ENCODE measurements at places on chromosomes 7 and 10. TPM values are rescaled to one million over a fixed set of nuclear protein-coding genes. Genes with fewer than 3 reads are reported as not detected.

Gene HOXA5
- total RNA-seq, result not detected

DNA sequence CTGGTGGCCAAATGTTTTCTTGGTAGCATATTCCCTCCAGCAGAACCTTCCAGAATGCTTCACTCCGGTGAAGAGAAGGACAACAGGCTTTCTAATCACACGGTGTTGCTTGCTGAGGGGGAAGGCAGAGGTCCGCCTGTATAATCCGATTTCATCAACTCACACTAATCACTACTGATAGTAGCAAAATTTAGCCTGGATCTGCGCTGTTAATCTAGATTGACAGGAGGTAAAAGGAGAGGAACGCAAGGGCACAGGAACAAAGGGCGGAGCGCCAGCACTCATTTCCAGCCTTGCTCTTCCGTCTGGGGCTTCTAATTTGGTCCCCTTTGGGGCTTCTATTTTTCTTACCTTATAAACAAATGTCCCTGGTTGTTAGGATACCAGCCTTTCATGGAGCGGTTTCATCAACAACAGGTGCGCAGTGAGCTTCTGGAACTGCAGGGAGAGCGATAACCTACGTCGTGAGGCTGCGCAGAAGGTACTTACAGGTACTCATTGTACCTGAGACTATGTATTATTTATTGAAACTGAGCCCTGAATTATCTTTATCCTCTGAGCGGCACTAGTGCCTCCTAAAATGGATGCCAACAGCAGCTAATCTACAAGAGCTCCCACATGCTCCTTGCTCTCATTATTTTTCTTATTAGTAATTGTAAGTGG is 150.6 kb downstream of the CACNB2 start:
- no peaks in the 10 kb centered on the region for H3K4me1 ChIP-seq
- no peaks in the 10 kb centered on the region for H3K27me3 ChIP-seq

Gene KCND2
- not detected for total RNA-seq

DNA sequence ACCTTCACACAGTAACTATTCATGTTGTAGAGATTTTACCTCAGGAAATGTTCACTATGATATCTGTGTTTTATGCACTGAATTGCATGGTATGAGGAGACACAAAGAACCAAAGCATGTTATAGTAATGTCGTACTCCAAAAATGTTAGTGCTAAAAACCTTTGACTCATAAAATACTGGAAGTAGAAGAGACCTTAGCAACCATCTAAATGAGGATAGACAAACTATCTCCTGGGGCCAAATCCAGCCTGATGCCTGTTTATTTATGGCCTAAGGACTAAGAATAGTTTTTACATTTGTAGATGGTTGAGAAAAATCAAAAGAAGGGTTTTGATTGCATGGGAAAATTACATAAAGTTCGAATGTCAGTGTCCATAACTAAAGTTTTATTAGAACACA is 535.1 kb downstream of the INHBA start:
- H3K36me3 ChIP-seq, result no peaks in the 10 kb centered on the region
- no peak for DNase-seq
- no peaks in the 10 kb centered on the region for H3K27me3 ChIP-seq
- H3K4me1 ChIP-seq, result no peaks in the 10 kb centered on the region
- H3K4me3 ChIP-seq, result no peak overlapping the region

Gene NPS
- not detected for total RNA-seq

- H3K27ac ChIP-seq, result peak overlapping the region; percentile 99
- H3K4me3 ChIP-seq, result peak overlapping the region; percentile 74
- H3K27me3 ChIP-seq, result no peaks in the 10 kb centered on the region
- H3K36me3 ChIP-seq, result peaks cover 13% of the 10 kb centered on the region
- peak; percentile 67 for DNase-seq
- H3K4me1 ChIP-seq, result peaks cover 81% of the 10 kb centered on the region
Measured at GRCh38 chr10:72320676-72321247, 34.0 kb downstream of the DNAJB12 start.

- H3K4me1 ChIP-seq, result peaks cover 14% of the 10 kb centered on the region
- no peak overlapping the region for H3K4me3 ChIP-seq
- DNase-seq, result no peak
- H3K27me3 ChIP-seq, result no peaks in the 10 kb centered on the region
- no peaks in the 10 kb centered on the region for H3K36me3 ChIP-seq
- no peak overlapping the region for H3K27ac ChIP-seq
Measured at GRCh38 chr7:40753455-40753854, 618.6 kb downstream of the SUGCT start.

DNA sequence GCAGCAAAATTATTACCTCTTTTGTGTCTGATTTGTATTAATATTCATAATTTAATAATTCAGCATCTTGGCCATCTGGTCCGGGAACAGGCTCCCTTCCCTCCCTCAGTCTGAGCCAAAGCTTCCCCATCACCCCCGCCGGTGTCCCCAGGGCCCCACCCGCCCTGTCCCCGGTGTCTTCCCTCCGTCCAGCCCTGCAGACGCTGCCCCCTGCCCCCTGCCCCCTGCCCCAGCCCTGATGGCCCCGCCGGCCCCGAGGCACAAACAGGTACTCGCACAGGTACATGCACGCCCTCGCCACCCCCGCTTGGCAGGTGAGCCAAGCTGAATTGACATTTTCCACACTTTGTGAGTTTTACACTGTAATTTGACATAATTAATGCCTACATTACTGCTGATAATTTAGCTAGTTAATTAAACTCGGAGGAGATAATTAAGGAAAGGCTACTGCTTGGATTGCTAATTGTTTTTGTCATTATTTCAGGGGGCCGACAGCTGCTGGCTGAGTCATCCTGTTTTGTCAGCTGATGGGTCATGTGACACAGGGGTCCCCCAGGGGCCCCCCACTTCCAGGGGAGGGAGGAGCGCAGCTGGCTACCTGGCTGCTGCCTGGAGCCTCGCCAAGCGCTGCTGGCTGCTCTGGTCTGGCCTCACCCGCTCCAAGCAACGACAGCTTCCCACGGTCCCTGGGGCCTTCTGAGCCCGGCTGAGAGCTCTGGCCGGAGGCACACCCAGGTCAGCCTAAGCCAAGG is 36.6 kb downstream of the MICALL2 start:
- peaks cover 14% of the 10 kb centered on the region for H3K4me1 ChIP-seq
- H3K4me3 ChIP-seq, result no peak overlapping the region
- no peaks in the 10 kb centered on the region for H3K36me3 ChIP-seq
- H3K27me3 ChIP-seq, result peaks cover 17% of the 10 kb centered on the region
- no peak overlapping the region for H3K27ac ChIP-seq

DNA sequence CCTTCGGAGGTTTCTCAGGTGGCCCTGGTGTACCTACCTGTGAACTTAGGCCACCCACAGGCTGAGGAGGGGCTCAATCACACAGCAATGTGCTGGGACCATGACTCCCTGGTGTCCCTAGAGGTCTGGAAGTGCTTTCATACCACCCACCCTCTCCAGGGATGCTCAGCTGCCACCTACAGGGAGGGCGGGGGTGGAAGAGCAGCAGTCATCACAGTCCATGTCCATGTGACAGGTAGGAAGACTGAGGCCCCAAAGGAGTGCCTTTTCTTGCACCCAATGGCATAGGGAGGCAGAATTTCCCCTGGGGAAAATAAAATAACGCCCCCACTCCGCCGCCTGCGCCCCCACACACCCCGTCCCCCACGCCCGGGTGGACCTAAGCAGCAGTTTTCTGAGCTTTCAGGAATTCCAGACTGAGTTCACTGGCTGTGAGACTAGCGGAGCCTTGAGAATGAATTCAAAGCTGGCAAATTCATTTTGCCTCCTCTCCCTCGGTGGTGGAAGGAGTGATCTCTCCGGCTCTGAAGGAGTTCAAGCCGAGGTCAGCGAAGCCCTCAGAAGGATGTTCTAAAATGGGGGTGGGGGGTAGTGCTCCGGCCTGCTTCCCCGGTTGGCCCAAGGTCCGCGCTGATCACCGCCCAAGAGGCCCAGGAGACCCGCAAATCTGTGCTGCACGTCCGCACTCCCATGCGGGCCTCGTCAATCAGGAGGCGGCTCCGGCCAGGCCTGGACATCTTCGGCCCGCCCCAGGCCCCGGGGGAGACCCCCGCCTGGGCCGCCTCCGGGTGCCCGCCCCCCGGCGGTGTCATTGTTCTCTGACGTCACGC is 2.1 kb upstream of the ZMIZ1 start:
- peak overlapping the region; percentile 57 for H3K27ac ChIP-seq
- peaks cover 6% of the 10 kb centered on the region for H3K27me3 ChIP-seq
- peak overlapping the region; percentile 53 for H3K4me3 ChIP-seq
- peaks cover 57% of the 10 kb centered on the region for H3K4me1 ChIP-seq

GRCh38 chr7:155181768-155182167 is 111.6 kb downstream of the HTR5A start:
- no peaks in the 10 kb centered on the region for H3K4me1 ChIP-seq
- peaks cover 9% of the 10 kb centered on the region for H3K27me3 ChIP-seq
- H3K36me3 ChIP-seq, result peaks cover 5% of the 10 kb centered on the region

DNA sequence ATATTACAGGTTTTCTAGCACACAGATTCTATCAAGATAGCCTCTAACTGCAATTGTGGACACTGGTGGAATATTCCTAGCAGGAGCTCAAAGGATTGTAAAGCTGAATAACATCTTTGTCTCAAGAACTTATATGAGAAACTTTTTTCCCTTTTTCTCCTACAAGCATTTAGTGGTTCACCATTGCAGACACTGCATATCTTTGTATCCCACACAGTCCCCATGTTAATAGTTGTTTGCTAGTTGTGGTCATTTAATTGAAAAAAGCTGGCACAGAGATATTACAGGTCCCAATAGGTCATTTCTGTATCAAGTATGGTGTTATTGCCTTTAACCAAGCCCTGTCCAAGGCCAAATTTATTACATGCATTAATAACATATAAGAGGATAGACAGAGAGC is 226.2 kb upstream of the TCF7L2 start:
- H3K27me3 ChIP-seq, result no peaks in the 10 kb centered on the region
- H3K4me3 ChIP-seq, result no peak overlapping the region
- DNase-seq, result no peak
- H3K4me1 ChIP-seq, result no peaks in the 10 kb centered on the region
- no peak overlapping the region for H3K27ac ChIP-seq

- no peak overlapping the region for H3K27ac ChIP-seq
- H3K36me3 ChIP-seq, result peaks cover 64% of the 10 kb centered on the region
- no peak overlapping the region for H3K4me3 ChIP-seq
Measured at GRCh38 chr7:73509463-73509862, 12.6 kb downstream of the BAZ1B start.

Data from activated CD8-positive, alpha-beta T cell treated with anti-CD3 and anti-CD28 coated beads, Interleukin-2, amount 10 ng/mL, durations not matched to agents 7 days and 5 days (primary cell).